ENCODE measurements at places on chromosomes 16 and 17.

- DNase-seq = no peak
Observed at GRCh38 chr17:72353502-72353901, 232.7 kb downstream of the SOX9 start.

DNA sequence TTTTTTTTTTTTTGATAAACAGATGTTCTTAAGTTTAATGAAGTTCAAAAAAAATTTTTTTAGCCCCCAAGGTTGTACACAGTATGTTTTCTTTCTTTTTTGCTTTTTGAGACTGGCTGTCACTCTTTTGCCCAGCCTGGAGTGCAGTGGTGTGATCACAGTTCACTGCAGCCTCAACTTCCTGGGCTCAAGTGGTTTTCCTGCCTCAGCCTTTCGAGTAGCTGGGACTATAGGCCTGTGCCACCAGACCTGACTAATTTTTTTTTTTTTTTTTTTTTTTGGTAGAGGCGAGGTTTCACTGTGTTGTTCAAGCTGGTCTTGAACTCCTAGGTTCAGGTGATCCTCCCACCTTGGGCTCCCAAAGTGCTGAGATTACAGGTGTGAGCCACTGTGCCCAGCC lies 12.8 kb downstream of the ITGAE start:
- no peak for DNase-seq

- DNase-seq = no peak
Observed at GRCh38 chr17:12616161-12616560, 49.5 kb upstream of the MYOCD start.

DNA sequence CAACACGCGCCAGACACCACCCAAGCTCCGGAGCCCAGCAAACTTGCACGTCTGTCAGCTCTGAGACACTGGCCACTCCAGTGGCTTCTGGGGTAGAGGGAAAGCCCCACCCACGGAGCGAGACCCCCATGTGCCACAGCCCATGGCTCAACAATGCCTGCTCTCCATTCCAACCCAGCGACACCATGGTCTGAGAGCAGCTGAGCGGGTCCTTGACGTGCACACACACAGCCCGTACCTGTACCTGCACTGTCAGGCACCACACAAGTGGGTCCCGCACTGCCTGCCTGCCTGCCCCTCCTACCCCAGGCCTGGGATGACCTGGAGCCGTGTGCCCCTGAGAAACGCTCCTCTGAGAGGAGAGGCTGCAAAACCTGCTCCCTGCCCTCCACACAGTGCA lies 77.0 kb downstream of the ZNF778 start:
- no peak for DNase-seq

GRCh38 chr17:63998721-63999679 lies 849 bp downstream of the PRR29 start:
- no peak for DNase-seq

DNA sequence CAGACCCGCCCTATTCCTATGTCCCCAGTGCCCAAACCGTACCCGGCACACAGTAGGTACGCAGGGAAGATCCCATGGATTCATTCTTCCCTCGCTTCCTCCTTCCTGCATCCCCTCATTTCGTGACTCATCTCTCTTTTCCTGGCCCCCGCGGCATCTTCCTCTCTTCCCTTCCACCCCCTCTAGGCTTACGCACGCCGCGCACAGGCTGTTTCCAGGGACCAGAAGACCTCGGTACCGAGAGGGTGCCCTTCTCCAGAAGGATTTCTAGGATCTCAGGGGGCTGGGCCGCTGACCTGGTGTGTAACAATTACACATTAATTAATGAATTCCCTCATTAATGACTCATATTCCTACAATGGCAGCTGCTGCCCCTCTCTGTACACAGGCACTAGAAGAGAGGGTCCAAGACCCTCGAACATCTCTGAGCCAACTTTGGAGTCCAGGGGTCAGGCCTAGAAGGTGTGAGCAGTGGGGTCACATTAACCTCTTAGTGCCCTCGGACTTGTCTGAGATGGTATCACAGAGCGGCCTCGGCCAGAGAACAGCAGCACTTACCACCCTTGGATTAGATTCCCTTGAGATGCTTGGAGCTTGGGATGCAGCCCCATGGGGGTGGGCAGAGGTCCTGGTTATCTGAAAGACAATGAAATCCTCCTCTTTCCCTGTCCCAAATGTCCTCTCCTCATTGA lies 16.8 kb upstream of the PLLP start:
- DNase-seq = no peak

Measured in activated CD4-positive, alpha-beta T cell treated with anti-CD3 and anti-CD28 coated beads for 48 hours (primary cell).